Muscle of arm (tissue), 14 donors: ENCODE measurements at places on chromosomes 5 and 9. TPM values are rescaled to one million over a fixed set of nuclear protein-coding genes. Genes with fewer than 3 reads are reported as not detected.

Gene LRRC14B
- polyA plus RNA-seq = 24.7 TPM

Gene ZNF300
- 8.5 TPM for polyA plus RNA-seq

Gene NEURL1B
- polyA plus RNA-seq = 31.1 TPM

DNA sequence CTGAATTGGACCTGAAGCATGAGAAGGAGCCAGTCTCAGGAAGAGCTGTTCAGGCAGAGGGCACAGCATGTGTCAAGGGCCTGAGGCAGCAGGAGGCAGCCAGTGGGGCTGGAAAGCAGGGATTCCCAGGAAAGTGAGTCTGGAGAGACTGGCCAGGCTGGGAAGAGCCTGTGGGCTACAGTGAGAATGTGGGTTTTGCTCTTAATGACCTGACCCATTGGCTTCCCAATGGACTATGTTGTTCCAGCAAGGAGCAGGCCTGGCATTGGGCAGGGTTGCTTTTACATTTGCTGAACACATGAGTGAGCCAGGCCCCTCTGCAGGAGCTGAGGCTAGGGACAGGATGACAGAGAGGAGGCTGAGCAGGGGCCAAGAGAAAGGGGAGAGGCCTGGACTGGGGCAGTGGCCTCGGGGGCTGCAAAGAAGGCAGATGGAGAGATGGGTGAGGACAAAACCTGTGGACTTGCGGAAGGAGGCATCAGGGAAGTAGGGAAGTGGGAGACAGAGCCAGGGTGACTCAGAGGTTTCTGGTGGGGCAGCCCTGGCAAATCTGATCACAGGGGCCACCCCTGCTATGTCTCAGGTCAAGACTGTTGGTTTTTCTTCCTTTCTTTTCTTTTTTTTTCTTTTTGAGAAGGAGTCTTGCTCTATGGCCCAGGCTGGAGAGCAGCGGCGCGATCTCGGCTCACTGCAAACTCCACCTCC, 65.9 kb upstream of the NEK6 start:
- no peak for DNase-seq

DNA sequence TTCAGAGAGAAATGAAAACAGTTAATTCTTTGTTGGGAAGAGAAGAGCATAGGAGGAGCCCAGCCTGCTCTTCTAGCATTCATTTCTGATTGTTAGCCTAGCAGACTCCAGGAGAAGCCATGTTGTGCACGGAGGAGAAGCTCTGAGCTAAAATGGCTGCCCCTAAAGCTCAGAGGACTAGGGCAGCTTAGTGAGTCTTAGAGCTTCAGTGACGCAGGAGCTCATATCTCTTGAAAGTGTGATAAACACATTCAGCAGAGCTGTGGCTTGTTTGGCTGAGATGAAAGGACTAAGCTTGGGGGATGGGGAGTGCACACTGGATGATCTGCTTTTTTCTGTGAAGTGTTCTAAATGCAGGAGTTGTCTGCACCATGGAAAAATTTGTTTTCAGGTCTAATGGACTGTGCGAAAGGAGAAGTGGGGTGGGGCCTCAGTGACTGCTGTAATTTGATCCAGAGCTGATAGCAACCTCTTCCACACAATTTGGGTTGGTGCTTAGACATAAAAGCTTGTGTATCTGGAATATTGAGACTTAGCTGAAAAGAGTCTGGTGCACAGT, 58.5 kb downstream of the ZNF462 start:
- DNase-seq = no peak
